ENCODE measurements at places on chromosomes 5 and 9. TPM values are rescaled to one million over a fixed set of nuclear protein-coding genes. Genes with fewer than 3 reads are reported as not detected.

Gene TOR2A
- total RNA-seq: 3.6 TPM

Gene NUP155
- 26.3 TPM for total RNA-seq

DNA sequence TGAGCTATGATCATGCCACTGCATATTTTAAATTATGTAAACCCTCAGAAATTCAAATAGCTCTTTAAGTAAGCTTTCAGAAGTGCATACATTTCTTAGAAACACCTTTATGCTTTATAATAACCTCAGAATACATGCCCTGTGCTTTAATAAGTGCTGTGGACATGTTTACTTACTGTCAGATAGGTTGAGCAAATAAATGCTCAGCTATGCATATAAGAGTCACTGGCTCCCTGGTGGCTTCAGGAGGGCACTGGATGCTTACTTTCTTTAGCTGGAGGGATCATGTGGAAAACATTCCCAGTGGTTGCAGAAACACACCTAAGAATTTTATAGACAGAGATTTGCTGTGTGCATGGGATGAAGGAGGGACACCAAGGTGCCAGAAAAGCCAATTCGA, 74.4 kb downstream of the PDE6A start:
- H3K27me3 ChIP-seq: peaks cover 36% of the 10 kb centered on the region
- H3K4me1 ChIP-seq: no peaks in the 10 kb centered on the region
- H3K27ac ChIP-seq: no peak overlapping the region
- no peaks in the 10 kb centered on the region for H3K36me3 ChIP-seq
- no peak overlapping the region for H3K4me3 ChIP-seq

Gene AKNA
- total RNA-seq: 9.8 TPM

DNA sequence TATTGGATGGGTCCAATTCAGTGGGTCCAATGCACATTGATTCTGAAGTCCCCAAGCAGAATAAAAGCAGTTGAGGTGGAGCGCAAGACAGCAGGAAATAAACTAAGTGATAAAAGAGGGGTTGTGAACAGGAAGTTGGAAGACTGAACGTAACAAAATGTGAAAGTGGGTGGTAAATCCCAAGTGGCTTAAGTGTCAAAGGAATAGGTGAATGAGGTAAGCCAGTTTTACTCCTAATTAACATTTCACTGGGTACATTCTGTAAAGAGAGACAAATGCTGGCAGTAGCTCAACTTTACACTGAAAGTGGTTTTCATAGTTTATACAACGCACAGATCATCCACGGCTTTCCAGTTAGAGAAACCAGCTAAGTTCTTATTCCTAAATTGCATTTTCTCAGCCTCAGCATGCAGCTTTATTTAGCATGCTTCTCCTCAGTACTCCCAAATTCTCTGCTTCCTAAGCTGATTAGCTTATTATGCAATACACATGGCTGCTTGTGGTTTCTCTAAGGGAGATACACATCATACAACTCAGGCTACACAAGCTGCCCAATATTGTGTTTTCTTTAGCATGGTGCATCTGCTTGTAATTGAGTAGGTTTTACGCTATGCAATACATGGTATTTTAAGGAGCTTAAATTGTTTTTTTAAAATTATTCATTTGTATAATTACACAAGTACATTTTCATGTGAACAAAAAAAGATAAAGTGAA, 34.2 kb upstream of the HSD17B4 start:
- no peak overlapping the region for H3K4me3 ChIP-seq
- no peaks in the 10 kb centered on the region for H3K4me1 ChIP-seq
- H3K27me3 ChIP-seq: no peaks in the 10 kb centered on the region
- H3K36me3 ChIP-seq: no peaks in the 10 kb centered on the region

DNA sequence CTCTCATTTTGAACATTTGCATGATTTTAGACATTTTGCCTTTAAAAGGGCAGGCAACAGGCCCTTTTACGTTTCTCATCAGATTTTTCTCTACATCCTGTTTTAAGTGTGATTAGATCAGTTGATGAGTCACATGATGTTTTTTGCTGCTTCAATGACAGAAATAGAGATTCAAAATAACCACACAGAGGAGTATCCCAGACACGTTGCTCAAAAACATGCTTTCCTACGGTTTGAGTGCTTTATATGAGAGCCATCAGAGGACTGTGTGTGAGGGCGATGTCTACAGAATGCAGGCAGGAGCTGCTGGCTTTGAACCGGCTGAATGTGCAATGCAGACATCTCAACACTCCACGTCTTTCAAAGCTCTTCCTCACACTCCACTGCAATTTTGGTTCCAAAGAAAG, 42.1 kb downstream of the OTULIN start:
- DNase-seq: peak; percentile 62
- H3K27ac ChIP-seq: peak overlapping the region; percentile 41
- no peak overlapping the region for H3K4me3 ChIP-seq
- peaks cover 8% of the 10 kb centered on the region for H3K36me3 ChIP-seq
- H3K4me1 ChIP-seq: peaks cover 4% of the 10 kb centered on the region

Gene SGCD
- 67.5 TPM for total RNA-seq

DNA sequence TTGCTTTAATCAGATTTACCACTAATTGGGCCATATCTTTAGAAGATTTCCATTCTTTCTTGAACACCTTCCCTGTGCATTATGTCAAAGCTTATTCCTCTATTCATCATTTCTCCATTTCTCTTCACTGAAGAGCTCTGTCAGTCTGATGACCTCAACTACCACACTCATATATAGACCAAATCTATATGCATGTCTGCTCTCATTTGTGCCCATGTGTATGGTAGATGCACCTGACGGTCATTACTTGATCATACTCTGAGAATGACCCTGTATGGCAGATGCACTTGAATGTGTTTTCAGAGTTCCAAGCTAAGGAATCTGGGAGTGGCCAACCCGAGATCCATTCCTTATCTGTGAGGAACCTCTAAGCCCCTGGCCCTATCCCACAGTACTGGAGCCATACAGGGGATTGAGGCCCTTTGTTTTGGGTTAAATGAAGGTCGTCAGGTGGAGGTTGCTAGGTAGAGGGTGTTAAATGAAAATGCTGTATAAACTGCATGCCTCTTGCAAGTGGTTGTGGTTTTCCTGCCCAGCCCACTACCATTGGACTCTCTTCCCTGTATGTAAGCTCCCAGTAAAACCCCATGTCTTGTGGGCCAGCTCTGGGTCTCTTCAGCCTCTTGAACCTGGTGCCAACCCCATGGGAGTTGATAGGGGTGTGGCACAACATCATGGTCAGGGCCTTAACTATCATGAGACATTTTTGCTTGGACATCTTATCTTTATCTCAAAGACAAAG, 229.5 kb downstream of the KIAA0825 start:
- H3K27ac ChIP-seq: no peak overlapping the region
- no peak for DNase-seq
- H3K36me3 ChIP-seq: no peaks in the 10 kb centered on the region
- H3K4me1 ChIP-seq: no peaks in the 10 kb centered on the region
- no peak overlapping the region for H3K4me3 ChIP-seq

Gene TAF11L5
- total RNA-seq: not detected

- no peaks in the 10 kb centered on the region for H3K36me3 ChIP-seq
- no peak overlapping the region for H3K4me3 ChIP-seq
- H3K27me3 ChIP-seq: no peaks in the 10 kb centered on the region
- H3K27ac ChIP-seq: peak overlapping the region; percentile 88
- peaks cover 16% of the 10 kb centered on the region for H3K4me1 ChIP-seq
Measured at GRCh38 chr9:91037511-91038482, 236.2 kb downstream of the SYK start.

Gene PAXX
- 13.7 TPM for total RNA-seq
